ENCODE measurements at places on chromosomes 4 and X.

- DNase-seq = no peak
Measured at GRCh38 chrX:105758754-105759153, 63.6 kb upstream of the NRK start.

DNA sequence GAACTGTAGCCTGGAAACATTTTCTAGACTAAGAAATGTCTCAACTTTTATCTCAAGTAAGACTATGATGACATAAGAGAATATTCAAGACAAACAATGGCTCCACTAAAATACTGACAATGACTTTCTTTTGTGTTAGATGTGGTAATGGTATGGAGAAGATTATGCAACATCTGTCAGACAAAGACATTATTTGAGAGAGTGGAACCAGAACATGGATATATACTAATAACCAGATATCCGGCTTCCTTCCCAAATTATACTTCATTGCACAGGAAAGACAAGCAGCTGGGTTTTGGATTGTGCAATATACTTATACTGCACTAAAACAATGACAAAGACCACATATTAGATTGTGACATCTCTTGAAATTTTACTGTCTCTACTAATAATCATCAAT lies 290.8 kb upstream of the GIMD1 start:
- no peak for DNase-seq

GRCh38 chr4:55297346-55297745 lies 48.7 kb upstream of the SRD5A3 start:
- DNase-seq = no peak

GRCh38 chr4:13509442-13509841 lies 25.3 kb upstream of the RAB28 start:
- DNase-seq = no peak

DNA sequence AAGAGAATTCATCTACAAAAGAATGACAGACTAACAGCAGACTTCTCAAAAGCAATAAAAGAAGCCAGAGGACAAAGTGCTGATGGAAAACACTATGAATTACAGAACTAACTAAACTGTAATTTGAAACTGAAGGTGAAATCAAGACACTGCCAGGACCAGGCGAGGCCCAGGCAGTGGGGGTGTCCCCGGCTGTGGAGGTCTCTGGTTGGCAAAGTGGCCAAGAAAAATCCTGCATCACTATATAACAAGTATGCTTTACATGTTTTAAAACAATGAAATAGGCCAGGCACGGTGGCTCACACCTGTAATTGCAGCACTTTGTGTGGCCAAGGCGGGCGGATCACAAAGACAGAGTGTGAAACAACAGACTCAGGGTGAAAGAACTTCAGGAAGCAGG lies 32.9 kb downstream of the CHM start:
- DNase-seq = no peak

- DNase-seq = no peak
Measured at GRCh38 chr4:154961263-154961662, 180.2 kb downstream of the RBM46 start.

DNA sequence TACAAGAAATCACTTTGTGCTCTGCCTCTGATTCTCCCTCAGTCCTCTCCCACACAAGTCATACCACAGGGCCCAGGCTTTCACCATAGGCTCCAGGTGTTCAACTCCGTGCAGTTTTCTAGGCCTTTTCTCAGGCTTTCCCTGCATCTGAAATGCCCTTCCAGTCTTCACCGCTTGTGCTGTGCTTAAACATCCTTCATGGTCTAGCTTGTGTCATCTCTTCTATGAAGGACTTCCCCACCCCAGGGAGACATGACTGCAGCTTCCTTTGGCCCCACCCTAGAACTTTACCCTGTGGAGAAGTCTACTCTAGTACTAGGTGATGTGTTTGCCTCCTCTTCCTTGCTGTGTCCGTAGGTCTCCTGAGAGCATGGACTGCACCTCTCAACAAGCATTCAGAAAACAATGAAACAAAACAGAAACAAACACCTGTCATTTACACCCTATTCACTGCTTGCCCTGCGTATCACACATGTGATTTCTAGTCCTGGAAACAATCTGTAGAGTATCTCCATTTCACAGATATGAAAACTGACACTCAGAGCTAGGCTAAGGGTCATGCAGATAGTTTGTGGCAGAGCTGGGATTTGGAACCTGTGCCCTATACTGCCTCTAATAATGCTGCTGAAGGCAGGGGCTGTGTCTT lies 22.7 kb upstream of the LEF1 start:
- DNase-seq = no peak

GRCh38 chr4:139988863-139989765 lies 164.9 kb downstream of the MAML3 start:
- no peak for DNase-seq

DNA sequence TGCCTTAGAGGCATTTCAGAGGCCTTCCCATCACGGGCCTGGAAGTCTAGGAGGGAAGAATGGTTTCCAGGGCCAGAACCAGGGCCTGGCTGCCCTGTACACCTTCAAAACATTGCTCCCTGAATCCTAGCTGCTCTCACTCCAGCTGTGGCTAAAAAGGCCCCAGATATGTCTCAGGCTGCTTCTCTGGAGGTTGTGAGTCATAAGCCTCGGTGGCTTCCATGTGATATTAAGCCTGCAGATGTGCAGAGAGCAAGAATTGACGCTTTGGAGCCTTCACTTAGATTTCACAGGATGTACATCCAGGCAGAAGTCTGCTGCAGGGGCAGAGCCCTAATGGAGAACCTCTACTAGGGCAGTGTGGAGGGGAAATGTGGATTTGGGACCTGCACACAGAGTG lies 502.5 kb downstream of the GRXCR1 start:
- no peak for DNase-seq

- no peak for DNase-seq
Measured at GRCh38 chr4:118224243-118224829, 128.5 kb downstream of the PRSS12 start.

DNA sequence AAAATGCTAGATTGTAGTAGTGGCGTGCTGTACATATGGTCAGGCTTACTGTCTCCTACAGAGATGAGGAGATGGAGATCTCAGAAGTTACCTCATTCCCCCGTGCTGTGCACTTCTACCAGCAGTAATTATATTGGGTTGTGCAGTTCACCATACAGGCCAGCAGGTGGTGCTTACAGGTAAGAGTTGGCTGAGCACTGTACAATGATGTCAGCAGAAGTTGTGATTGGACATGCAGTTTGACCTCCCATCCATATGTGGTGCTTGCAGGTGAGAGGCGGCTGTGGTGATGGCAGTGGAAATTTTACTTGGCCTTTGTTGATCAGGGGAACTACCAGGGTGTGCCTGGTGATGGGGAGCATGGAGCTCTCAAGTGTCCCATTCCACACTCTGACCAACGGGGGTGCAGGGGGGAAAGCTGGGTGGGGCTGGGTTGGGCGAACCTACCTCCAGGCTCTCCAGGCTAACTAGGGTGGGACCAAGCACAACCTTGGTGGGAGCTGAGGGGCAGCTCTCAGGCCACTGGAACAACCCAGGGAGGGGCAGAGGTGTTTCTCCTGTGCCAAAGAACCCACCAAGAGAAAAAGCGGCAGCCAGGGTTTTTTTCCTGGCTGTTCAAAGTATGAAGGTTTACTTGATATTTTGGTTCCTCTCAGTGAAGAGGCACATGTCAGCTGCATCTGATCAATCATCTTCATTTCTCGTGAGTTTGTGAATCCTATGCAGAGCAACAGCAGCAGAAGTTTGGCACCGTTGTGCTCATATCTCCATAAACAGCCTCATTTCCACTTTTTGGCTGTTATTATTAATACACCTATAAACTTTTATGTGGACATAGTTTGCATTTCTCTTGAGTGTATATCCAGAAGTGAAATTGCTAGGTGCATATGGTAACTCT lies 73.8 kb upstream of the FREM3 start:
- DNase-seq = peak; percentile 9

- no peak for DNase-seq
Measured at GRCh38 chr4:118180776-118181175, 146.5 kb downstream of the NDST3 start.

GRCh38 chr4:117784266-117784665 lies 250.0 kb upstream of the NDST3 start:
- no peak for DNase-seq

GRCh38 chr4:171279131-171279530 lies 534.1 kb upstream of the GALNTL6 start:
- no peak for DNase-seq

Data from effector memory CD4-positive, alpha-beta T cell (primary cell).